Activated CD4-positive, alpha-beta T cell treated with anti-CD3 and anti-CD28 coated beads, Interleukin-2, amount 10 ng/mL, durations not matched to agents 7 days and 5 days (primary cell): ENCODE measurements at places on chromosomes 11 and 22.

DNA sequence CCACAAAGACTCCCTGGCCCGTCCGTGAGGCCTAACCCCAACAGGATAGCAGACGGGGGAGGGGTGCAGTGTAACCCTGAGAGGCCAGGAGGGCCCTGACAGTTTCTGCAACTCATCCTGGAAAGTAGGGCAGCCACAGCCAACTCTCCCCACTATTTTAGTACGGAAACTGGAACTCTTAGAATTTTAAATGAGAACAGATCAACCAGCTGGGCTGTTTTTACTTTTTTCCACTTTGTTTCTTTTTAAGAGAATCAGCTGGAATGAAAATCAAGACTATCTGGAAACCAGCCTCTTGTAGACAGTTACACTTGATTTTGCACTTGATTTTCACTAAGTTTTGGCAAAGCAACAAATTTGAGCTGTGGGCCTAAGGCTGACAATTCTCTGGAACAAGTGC lies 42.7 kb upstream of the NRIP3 start:
- DNase-seq, result no peak

DNA sequence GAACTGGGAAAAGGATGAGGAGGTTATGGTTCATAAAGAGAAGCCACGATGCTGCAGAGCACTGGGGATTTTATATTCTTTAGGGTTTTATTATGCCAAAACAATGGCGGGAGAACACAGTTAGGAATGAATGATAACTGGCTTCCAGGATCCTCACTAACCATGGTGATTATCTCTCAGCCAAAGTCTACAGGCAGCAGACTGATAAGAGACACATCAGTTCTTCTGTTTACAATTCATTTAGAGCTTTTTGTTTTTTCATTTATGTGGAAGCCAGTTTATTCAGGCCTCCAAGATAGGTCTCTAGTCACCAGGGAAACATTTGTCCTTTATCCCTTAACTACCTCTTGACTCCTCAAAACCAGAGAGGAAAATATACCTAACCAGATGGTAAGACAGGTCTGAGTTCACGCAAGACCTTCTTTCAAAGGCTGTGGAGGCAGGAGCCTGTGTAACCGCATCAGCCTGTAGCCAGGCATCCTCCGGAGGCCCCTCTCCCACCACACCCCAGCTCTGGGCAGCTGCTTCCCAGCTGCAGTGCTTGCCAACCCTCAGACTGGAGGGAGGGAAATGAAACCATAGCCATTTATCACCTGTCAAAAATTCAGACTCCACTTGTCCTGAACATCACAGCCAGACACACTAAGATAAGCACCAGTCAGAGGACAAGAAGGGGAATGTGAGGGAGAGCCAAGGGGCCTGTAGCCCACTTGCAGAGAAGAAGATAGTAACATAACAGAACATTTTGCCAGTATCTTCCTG lies 57.2 kb upstream of the FAM181B start:
- DNase-seq, result no peak

GRCh38 chr22:29209624-29209929 lies 3.9 kb downstream of the EMID1 start:
- DNase-seq, result no peak

- peak; percentile 63 for DNase-seq
Observed at GRCh38 chr11:45371251-45372115, 85.3 kb upstream of the SYT13 start.

DNA sequence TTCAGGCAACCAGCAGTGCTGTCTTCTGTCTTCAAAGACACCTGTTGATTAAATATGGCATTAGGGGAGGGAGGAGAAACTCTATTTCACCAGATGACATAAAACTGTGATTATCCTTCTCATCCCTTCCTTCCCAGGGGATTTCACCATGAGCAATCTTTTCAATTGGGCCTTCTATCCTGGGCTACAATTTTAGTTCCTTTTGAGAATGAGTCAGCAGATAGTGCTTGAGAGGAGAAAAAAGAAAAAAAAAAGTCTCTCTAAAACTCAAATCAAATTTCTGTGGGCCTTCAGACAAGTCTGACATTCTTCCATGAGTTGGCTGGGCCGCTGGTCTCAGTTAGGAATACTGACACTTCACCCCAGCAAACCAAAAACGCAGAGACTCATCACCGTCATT lies 7.2 kb downstream of the FLI1 start:
- no peak for DNase-seq

- no peak for DNase-seq
Observed at GRCh38 chr11:41947392-41947791, 487.9 kb upstream of the LRRC4C start.

GRCh38 chr11:117097389-117098268 lies 599 bp downstream of the SIK3 start:
- DNase-seq, result peak; percentile 24
